ENCODE measurements at places on chromosomes 6 and 20.

DNA sequence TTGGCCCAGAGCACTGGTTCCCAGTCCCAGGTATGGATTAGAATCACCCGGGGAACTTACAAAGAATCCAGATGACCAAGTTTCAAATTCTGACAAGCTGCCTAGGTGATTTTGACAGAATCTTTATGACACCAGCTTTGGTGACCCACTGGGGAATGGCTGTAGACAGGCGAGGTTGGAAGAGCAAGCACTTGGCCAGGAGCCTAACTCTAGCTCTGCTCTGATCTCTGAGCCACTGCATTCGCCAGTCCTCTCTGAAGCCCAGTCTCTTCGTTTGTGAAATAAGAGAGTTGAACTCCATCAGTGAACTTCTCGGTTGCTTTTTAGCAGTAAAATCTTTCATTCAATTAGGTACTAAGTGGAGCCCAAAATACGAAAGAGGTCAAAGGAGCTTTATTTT, 161.2 kb downstream of the VEGFA start:
- no peak for DNase-seq

- DNase-seq, result peak; percentile 51
Measured at GRCh38 chr6:147037881-147038280, 166.3 kb upstream of the STXBP5 start.

DNA sequence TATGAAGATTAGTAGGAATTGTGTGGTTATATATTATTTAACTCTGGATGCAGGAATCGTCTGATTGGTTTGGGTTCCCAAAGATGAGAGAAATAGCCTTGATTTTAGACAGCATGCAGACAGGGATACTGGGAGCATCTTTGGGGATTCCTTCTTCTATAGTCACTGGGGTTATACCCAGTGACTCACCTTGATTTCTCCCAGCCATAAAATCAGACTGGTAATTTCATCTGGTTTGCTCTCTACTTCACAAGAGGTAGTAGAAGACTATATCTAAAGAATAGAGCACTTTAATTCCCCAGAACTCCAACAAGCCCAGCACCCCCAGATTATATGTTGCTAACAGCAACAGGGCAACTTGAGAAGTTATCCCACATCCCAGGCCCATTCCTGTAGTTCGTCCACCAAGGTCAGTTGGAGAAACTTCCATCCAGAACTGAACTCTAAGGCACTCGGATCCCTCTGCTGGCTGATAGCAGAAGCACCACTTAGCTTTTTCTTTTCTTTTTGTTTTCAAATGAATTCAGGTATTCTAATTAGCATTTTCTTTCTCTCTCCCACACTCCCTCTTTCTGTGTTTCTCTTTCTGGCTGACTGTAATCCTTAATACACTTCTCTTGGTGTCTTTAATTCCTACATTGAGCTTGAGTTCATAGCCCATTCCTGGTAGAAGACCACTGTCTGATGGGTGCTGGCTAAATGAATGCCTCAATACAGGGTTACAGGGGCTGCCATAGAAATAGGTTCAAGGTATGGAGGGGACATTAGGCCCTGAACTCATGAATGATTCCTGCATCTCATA, 20.4 kb upstream of the EFHC1 start:
- DNase-seq, result no peak

DNA sequence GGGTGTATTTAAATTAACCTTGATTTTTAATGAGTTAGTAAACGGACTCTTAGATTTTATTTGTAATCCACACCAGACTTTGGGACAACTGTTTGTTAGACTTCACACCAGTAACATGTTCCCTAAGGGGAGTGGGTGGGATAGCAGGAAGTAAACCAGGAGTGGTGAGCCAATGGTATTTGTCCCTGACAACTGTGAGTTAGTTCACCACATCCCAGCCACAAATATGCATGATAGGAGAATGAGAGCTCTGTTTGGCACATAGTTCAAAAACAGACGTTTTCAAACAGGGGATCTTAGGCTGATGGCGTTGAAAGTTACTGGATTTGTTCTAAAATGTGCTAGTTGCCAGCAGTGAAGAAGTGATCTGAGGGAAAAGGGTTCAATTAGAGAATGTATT, 18.7 kb upstream of the COL10A1 start:
- DNase-seq, result no peak

DNA sequence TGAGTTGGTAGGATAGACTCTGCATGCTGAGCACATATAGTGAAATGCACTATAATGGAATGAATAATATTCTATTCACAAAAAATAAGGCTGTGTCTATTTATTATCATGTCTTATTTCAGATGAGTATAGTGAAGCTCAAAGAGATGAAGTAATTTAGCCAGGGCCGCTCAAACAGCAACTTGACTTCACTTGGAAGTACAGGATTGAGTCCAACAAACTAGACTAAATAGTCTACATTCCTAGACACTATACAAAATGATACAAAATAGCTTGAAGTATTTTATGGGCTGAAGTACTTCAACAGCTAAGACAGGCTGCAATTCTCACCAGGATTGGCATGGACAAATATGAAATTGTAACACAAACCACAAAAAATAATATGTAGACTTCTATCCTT, 144.5 kb upstream of the DST start:
- no peak for DNase-seq

DNA sequence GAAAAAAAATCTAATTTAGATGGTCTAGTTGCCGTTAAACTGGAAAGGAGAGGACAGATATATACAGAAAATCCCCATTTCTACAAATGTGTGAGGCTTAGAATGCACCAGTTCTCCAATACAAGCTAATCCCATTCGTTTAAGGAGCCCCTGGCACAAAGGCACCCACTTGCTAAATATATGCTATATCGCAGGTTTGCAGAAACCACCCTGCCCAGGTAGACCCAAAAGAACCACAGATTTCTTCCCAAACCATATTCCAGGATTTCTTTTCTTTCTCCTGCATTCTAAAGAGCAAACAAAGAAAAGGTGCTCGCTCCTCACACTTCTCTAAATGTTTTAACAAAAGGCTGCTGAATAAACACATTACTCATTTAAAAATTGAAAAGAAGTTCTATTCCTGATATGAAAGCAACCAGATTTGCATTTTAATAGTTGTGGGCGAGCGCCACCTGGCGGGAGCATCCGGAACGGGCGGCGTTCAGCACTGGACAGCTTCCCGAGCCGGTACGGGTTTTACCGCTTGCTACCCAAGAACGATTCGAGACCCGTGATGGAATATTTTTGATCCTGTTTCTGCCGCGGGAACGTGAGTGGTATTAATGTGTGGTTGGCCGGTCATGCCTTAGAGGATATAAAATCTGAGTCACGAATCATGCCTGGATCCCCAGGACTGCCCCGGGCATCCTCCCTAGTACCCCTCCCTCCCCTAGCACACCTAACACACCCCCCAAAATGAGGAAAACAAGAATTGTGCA, 2.1 kb downstream of the PTPRT start:
- DNase-seq, result peak; percentile 85

GRCh38 chr6:21781128-21781527, 187.6 kb downstream of the SOX4 start:
- no peak for DNase-seq

DNA sequence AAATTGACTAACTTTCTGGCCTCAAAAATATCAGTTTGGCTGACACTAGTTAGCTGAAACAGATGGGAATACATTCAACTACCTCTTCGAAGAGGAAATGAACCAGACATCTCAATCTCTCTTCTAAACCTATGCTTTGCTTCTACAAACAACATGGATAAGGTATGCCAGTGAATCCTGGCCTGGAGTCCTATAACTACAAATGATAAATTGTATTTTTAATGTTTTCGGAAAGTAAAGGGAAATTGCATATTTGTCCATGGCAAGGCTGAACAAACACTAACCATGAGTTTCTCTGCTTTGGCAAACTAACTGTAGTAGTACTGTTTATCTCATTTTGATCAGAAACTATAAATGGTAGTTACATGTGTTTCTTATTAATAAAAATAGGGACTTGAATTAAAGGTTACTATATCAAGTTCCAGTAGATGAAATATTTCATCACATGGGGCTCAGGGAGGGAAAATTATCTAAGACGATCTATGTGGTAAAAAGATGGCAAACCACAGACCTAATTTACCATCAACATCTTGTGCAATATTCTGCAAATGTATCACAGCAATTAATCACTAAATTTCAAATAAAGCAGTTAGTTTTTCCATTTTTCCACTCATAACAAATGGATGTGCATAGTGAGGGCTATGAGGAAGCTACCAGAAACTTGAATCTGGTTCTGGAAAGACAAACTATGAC, 76.8 kb downstream of the COL12A1 start:
- no peak for DNase-seq

- DNase-seq, result no peak
Measured at GRCh38 chr20:49890471-49891361, 24.6 kb downstream of the SPATA2 start.
